H7 (cell line): ENCODE measurements at places on chromosomes 4 and X. TPM values are rescaled to one million over a fixed set of nuclear protein-coding genes. Genes with fewer than 3 reads are reported as not detected.
A peak's percentile ranks its signal among the peaks of the same experiment; 100 is the strongest.

EDNRA gene
- total RNA-seq: 1.1 and 1.4 TPM in 2 replicates

RGN gene
- total RNA-seq: 0.31 TPM in 1 of 2 replicates, not detected in the other

NLRP2B gene
- not detected in 2 replicates for total RNA-seq

PPEF2 gene
- total RNA-seq: not detected in 2 replicates

UCHL1 gene
- 1,085 and 1,354 TPM in 2 replicates for total RNA-seq

OTC gene
- not detected in 2 replicates for total RNA-seq

GPR34 gene
- total RNA-seq: not detected in 2 replicates

DNA sequence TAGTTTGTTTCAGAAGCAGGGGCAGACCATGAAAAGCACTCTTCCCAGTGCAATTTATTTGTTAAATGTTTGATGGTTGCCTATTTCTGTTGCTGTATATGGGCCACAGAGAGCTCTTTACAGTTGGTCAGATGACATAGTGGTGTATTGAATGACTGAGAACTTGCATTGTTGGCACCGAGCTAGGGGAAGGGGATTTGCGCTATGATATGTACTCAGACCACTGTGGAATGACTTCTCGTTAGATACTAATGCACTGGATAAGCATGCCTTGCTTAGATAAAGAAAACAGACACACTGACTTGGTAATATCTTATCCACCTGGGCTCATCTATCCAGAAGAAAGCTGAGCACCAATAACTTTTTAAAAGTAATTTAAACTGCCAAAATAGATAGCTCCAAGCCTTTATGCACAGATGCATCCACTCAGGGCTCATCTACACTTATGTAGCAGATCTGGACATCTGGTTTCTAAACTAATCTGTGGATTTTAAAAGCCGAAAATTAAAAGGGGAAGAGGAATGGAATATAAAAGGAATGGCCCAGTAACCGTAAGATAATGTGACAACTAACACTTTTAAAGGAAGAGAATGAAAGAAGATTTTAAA, 132.7 kb downstream of the GATB start:
- DNase-seq: no peak

DNA sequence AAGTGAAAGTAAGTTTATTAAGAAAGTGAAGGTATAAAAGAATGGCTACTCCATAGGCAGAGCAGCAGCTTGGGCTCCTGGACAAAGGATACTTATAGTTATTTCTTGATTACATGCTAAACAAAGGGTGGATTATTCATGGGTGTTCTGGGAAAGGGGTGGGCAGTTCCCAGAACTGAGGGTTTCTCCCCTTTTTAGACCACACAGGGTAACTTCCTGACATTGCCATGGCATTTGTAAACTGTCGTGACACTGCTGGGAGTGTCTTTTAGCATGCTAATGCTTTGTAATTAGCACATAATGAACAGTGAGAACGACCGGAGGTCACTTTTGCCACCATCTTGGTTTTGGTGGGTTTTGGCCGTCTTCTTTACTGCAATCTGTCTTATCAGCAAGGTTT, 557.6 kb downstream of the SPRY1 start:
- DNase-seq: no peak

DNA sequence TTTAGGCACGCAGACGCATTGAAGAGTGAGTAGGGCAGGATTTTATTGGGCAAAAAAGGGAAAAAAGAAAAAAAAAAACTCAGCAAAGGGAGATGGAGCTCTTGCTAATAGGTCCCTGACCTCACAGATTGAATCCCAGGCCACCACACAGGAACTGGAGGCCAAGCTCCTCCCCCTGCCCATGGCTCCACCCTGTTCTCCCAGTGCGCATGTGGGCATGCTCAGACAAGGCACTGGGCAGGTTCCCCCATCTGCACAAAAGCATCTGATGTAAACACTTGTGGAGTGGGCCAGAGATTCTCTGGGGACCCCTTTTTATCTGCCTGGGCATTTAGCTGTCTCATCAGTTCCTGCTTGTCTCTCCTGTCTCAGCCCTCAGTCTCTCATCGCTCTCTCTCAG, 9.5 kb downstream of the FRMD7 start:
- DNase-seq: no peak

GRCh38 chr4:40323866-40324265, 11.3 kb upstream of the CHRNA9 start:
- DNase-seq: peak; percentile 37

- no peak for DNase-seq
Observed at GRCh38 chrX:20205927-20206708, 60.6 kb downstream of the RPS6KA3 start.

GRCh38 chr4:165563851-165564250, 185.0 kb downstream of the CPE start:
- no peak for DNase-seq

DNA sequence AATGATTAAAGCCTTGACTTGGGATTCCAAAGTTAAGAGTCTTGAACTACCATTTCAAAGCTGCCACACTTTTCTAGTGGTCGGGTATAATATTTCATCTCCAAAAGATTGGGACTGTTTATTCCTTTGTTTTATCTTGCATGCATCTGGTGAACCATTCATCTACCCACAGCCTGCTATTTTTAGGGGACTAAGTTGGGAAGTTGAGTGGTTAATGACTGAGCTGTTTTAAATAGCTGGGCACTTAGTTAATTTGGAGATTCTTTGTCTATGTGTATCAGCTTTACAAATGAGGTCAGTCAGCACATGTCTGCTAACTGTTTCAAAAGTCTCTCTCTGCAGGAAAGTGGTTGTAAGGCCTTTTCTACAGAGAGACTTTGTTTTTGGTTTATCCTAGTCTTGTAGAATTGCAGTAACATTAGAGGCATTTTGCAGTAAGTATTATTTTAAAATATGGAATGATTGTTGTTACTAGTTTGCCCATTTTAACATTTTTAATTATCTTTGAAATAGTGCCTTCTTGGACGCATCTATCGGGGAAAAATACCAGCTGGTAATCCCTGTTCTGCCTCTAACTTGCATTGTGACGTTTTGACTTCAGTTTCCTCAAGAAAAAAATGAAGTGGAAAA, 8.2 kb downstream of the BMP2K start:
- DNase-seq: no peak

DNA sequence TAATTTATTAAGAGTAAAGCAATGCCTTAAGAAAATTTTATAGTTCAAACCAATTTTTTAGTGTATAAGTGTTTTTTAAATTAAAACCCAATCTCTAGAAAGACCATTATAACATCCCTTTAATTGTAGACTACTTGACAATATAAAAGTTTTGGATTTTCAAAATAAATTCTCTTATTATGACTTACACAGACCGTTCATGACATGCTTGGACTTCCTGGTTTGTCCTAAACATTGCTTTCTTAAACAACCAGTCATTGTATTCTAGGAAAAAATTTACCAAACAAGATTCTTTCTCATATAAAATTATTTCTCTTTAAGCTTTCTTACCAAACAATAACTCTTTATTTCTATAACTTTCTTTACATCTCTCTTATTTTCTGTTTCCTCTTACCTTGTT, 49.0 kb upstream of the CXorf51A start:
- no peak for DNase-seq

GRCh38 chr4:186715077-186715476, 8.6 kb downstream of the FAT1 start:
- DNase-seq: no peak

- no peak for DNase-seq
Observed at GRCh38 chrX:26762253-26762652, 546.3 kb downstream of the MAGEB5 start.

DNA sequence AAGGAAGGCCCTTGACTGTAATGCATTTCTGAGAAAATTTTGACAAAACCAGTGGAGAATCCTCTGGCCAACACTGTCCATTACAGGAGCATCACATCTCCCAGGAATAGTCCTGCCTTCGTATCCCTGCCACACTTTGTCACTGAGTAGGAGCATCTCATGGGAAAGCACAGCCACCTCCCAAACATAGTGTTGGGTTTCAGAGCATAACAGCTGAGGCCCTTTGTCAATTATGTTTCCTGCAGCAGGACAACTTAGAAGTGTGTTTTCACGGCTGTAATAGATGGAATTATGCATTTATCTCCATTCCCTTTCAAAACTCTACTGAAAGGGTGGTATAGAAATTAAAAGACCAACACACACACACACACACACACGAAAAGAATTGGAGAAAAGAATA, 91.1 kb upstream of the SMAD1 start:
- DNase-seq: no peak

- DNase-seq: no peak
Observed at GRCh38 chr4:133474501-133474900, 325.4 kb downstream of the PCDH10 start.

- no peak for DNase-seq
Observed at GRCh38 chr4:23635468-23635867, 254.4 kb downstream of the PPARGC1A start.

- no peak for DNase-seq
Observed at GRCh38 chr4:65656008-65656407, 14.3 kb downstream of the EPHA5 start.

- DNase-seq: no peak
Observed at GRCh38 chr4:180900781-180901180, 1342.4 kb upstream of the TENM3 start.

- no peak for DNase-seq
Observed at GRCh38 chrX:537151-537550, 93.4 kb upstream of the SHOX start.

- DNase-seq: no peak
Observed at GRCh38 chrX:65610040-65610439, 57.4 kb upstream of the MSN start.

DNA sequence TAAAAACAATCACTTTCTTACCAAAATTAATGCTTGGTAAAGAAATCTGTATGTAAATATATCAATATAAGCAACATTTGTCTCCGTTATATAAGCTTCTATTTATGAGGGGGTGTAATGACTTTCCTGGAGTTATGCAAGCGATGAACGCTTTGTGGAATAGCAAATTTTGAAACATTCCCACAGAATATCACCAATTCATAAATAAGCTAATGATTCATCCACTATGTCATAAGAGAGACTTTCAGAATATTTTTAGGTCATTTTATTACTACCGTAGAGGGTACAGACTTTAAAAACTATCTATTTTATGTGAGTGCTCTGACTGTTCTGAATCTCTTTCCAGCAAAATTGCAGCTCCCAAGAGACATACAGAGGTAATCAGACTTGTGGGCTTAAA, 179.5 kb upstream of the FTHL17 start:
- DNase-seq: no peak

- peak; percentile 4 for DNase-seq
Observed at GRCh38 chr4:94032754-94033153, 174.9 kb upstream of the SMARCAD1 start.

DNA sequence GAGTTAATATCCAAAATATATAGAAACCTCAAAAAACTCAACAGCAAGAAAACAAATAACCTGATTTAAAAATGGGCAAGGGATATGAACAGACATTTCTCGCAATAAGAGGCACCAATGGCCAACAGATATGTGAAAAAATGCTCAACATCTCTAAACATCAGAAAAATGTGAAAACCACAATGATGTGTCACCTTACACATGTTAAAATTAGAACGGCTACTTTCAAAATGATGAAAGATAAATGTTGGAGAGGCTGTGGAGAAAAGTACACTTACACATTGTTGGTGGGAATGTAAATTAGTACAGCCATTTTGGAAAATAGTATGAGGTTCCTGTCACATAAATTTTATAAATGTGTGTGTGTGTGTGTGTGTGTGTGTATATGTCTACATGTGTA, 731.3 kb downstream of the DMD start:
- no peak for DNase-seq

GRCh38 chr4:77193511-77194102, 36.6 kb downstream of the CCNG2 start:
- peak; percentile 85 for DNase-seq

- DNase-seq: no peak
Observed at GRCh38 chr4:16431866-16432265, 205.6 kb upstream of the TAPT1 start.

- no peak for DNase-seq
Observed at GRCh38 chr4:155777971-155778735, 19.3 kb downstream of the GUCY1B1 start.

DNA sequence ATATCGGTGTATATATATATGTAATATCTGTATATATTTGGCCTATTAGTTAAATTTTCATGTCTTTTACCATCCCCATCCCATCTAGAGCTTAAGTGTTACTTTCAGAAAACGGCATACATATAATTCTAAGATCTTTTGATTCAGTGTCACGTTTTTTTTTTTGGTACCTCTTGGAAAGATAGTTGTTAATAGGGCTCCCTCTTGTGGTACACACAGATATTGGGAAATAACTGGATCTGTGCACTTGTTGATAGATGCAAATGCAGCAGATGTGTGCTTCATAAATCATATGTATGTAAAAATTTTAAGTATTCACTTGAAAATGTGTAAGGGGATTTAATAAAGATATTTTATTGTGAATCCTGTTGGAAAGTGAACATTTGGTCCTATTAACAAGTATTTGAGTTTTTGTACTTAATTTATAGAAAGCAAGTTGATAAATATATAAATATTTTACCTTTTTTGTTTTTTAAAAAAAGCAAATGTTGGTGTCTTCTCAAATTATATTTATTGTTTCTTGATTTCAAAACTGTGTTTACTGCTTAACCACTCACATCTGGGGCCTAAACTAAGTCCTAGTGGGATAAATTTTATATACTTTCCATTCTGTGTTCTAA, 74.7 kb downstream of the PAQR3 start:
- DNase-seq: peak; percentile 7
